Activated CD8-positive, alpha-beta memory T cell treated with anti-CD3 and anti-CD28 coated beads, Interleukin-2, amount 50 U/mL, for 4 hours (primary cell): ENCODE measurements at places on chromosomes 1 and 21.

- DNase-seq = no peak
Measured at GRCh38 chr1:55117941-55118340, 78.6 kb downstream of the PCSK9 start.

GRCh38 chr21:45064618-45065399 is 9.6 kb upstream of the ADARB1 start:
- DNase-seq = no peak

DNA sequence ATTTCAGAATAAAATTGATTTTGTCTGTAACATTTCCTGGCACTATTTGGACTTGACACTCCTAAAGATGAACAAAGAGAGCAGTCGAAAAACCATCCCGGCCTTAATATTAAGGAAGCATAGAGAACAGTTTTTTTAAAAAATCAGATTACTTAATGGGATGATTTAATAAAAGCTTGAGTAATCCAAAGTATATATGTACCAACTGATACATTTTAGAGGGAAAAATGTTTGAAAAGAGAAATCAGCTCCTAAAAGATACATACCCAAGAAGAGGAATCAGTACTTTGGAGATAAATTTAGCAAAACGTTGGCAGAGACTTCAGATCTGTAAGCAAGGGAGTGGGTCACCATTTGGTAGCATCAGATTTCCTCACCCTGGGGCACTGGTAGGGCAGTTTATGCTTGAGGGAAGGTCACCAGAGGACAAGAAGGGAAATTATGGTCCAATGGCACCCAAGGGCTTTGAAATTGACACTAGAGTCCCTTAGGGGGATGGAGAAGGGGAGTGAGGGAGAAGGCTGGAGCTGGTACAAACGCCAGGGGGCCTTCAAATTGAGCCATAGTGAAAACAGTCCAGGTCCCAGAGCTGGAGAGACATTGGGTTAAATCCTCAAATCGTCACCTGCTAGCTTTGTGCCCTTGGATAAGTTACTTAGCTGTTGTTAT is 5.9 kb downstream of the SLAMF7 start:
- DNase-seq = no peak

DNA sequence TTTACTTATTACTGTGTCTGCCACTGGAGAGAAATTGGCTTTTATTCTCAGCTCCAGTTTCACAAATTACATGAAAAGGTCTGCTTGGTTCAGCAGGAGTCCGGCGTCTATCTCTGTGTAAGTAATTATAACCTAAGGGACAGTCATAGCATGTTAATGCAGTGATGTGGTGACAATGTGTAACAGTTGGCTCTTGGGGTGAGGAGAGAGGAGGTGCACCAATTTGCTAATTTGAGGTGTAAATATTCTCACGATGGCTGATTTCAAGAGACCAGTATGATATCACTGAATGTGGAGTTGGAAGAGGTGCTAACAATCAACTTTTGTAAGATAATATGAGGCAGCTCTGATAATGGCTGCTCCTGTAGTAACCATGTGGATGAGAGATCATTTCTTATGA is 86.1 kb downstream of the CTH start:
- no peak for DNase-seq

DNA sequence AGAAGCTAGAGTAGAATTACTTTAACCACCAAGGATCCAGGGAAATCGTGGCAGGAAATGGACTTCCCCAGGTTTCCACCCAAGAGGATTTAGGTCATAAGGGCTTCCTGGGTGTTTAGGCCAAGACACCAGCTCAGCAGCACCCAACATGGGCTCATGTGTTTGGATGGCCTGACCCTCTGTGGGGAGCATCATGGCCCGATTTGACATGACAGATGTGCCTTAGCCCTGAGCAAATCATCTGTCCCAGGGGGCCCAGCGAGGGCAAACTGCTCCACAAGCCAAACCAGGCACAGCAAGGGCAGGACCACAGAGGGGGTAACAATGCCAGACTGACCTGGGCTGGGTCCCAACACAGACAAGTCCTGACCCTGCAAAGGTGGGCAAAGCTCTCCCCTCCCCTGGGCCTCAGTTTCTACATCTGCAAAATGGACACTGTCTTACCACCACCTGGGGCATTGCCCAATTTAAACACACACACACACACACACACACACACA is 232.8 kb downstream of the MATN1 start:
- no peak for DNase-seq

- DNase-seq = no peak
Measured at GRCh38 chr1:111503585-111504060, at the start of the genes ADORA3 and TMIGD3. TSS of gene ADORA3 (minus strand) at chr1:111503633. CDS start at chr1:111503354, 279 bp downstream. TSS of gene TMIGD3 (minus strand) at chr1:111503633. CDS start at chr1:111503354, 279 bp downstream.

DNA sequence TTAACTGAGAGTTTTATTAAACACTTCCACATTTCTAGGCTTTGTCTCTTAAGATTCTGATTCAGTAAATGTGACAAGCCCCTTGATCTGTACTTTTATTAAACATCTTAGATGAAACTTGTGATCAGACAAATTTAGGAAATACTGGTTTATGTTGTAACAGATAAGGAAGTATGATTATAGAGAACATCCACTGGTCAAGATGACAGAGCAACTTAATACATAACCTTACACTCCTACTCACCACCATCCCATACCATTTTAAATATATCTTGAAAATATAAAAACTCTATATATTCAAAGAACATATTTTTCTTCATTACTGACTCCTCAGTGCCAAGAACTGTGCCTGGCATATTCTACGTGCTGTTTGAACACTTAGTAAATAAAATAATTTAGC is 217.5 kb downstream of the LRRC40 start:
- DNase-seq = no peak

GRCh38 chr1:87829360-87829759 is 500.7 kb downstream of the LMO4 start:
- DNase-seq = no peak

- no peak for DNase-seq
Measured at GRCh38 chr1:84345220-84345619, 43.7 kb downstream of the SAMD13 start.

- no peak for DNase-seq
Measured at GRCh38 chr1:58986996-58987767, 203.3 kb upstream of the JUN start.

DNA sequence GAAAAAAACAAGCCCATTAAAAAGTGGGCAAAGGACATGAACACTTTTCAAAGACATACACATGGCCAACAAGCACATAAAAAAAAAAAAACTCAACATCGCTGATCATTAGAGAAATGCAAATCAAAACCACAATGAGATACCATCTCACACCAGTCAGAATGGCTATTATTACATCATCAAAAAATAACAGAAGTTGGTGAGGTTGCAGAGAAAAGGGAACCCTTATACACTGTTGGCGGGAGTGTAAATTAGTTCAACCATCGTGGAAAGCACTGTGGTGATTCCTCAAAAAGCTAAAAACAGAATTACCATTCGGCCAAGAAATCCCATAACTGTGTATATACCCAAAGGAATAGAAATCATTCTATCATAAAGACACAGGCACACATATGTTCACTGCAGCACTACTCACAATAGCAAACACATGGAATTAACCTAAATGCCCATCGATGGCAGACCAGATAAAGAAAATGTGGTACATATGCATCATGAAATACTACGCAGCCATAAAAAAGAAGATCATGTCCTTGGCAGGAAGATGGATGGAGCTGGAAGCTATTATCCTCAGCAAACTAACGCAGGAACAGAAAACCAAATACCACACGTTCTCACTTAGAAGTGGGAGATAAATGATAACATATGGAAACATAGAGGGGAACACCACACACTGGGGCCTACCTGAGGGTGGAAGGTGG is 70.1 kb downstream of the INTS7 start:
- DNase-seq = no peak

DNA sequence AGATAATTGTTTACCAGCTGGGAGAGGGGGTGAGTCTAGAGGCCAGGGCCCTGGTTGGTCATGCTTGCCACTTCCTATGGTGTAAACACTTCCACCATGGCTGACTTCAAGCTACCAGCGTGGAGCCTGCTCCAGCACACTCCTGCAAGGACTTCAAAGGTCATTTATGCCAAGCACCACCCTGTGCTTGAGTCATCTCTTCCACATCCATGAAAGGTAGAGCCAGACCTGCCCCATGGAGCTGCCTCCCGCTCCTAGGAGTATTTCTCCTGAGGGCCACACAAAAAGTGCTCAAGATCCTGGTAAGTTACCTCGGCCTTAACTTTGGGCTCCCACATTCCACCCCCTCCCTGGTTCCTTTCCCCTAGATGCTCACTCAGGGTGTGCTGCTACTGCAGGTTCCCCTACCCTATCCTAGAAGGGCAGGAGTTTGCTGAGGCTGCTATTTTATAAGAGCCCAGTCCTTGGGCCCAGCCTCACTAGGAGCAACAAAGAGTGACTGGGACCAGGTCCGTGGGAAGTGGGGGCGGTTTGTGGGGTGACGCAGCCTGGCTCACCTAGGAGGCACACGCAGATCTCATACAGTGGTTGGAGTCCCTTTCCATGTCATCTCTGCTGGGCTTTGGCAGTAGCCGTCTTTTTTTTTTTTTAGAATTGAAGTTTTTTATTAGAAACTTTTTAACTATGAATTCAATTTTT is 2.4 kb downstream of the RAB7B start:
- DNase-seq = no peak

DNA sequence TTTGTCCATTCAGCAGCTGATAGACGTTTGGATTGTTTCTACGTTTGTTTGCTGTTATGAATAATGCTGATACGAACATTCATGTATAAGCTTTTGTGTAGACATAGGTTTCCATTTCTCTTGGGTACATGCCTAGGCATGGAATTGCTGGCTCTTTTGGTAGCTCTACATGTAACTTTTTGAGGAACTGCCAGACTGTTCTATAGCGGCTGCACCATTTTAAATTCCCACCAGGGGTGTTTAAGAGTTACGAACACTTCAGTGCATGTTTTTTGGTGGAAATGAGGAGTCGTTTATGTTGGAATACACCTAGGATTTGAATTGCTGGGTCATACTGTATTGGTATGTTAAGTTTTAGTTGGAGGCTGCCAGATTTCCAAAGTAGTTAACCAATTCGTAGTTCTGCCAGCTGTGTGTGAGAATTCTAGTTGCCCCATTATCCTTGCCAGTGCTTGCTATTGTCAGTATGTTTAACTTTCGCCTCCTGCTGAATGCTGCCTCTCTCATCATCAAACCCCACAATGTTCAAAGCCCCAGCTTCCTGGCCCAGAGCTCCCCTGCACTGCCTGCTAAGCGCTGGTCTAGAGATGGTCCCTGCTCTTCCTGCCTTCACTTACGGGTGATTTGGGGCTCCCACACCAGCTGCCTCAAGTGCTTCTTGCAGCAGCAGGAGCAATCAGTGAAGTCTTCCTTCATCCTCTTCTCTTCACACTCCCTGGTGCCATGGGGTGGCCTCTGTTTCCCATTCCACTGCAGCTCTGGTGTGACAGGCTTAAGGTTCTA is 81.0 kb downstream of the MAN1C1 start:
- DNase-seq = no peak

- no peak for DNase-seq
Measured at GRCh38 chr1:52567943-52568342, 15.1 kb upstream of the TUT4 start.

DNA sequence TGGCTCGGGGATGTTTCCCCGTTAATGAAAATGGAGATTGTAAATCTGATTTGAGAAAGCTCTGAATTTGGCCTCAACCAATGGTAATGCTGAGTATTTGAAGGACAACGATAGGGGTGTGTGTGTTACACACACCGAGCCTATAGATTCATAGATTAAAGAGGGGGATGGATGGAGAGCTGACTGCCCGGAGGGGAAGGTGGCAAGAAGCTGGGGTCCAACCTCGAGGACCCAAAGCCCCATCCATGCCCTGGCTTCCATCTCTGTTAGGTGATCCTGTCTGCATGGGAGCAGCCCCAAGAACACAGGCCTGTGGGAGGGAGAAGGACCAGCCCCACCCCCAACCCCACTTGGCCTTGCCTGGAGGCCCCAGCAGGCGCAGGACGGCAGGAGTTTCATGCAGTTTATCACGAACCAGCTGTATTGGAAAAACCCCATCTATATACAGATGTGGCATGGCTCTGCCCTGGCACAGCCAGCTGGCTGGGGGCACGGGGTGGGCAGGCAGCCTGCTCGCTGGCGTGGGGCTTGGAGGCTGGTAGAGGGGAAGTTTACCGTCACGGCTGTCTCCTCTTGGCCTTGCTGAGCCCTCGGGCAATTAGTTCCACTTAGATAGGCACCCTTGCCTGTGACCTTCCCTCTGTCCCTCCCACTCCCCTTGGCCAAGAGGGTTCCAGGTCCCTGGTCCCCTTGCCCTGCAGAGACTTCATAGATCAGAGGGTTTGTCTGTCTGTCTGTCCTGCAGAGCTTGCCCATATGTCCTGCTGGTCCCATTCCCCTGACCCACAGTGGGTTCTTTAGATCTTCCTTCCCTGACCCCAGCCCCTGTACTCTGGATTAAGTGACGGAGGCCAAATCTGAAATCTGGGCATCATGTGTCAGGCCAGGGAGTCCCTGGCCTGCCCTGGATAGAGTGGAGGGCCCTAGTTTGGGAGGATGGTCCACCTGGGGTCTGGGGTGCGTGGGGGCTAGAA is 3.0 kb downstream of the HSPB7 start:
- no peak for DNase-seq

- DNase-seq = no peak
Measured at GRCh38 chr1:12714710-12715475, 1.0 kb upstream of the AADACL3 start.

GRCh38 chr1:48442864-48443619 is 29.0 kb downstream of the SPATA6 start:
- no peak for DNase-seq

DNA sequence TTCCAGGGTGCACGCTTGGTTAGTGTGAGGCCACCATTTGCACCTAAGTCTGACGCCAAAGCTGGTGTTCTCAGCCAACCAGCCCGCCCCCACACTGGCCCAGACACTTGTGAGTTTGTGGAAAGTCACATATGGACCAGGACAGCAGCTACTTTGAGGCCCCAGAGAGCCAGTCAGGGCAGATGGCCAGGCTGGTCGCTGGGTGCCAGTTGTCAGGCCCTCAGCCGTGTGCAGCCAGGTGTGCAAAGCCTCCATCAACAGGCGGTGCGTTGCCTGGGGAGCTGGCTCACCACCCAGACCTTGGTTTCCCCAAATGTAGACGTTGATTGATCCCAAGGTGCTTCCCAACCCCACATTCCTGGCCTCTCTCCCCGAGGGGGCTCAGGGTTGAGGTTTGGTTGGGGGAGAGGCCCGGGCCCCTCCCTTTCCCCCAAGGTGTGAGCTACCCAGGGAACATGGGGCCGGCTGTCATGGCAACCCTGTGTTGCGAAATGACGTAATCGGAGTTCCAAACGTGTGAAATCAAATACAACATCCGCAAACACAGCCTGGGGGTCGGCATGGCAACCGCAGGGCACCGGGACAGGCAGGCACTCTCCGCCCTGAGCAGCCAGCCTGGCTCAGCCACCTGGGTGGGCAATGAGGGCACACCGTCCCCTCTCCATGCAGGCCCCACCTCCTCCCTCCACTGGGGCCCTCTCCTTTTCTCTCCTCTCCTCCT is 42.2 kb upstream of the WNT4 start:
- no peak for DNase-seq
